CD4-positive, alpha-beta memory T cell (primary cell): ENCODE measurements at places on chromosomes 2 and 18.

DNA sequence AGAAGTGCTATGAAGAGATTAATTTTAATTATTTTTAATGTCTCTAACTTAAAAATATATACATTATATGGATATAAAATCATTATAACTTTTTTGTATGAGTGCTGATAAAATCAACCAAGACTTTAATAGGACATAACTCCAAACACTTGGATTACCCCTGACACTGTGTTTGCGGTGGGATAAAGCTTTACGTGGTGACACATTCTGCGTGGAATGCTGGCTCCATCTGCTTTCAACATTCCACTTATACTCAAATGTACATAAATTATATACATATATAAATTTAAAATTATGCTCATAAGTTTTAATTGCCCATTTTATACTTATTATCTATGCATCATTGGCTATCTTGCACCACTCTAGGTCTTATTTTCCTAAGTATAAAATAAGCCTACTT lies 30.5 kb downstream of the LINC00305 start:
- no peak for DNase-seq

- no peak for DNase-seq
Measured at GRCh38 chr2:205270689-205271088, 411.6 kb upstream of the NRP2 start.

GRCh38 chr2:87401726-87402345 lies 346.1 kb upstream of the PLGLB2 start:
- DNase-seq: no peak

DNA sequence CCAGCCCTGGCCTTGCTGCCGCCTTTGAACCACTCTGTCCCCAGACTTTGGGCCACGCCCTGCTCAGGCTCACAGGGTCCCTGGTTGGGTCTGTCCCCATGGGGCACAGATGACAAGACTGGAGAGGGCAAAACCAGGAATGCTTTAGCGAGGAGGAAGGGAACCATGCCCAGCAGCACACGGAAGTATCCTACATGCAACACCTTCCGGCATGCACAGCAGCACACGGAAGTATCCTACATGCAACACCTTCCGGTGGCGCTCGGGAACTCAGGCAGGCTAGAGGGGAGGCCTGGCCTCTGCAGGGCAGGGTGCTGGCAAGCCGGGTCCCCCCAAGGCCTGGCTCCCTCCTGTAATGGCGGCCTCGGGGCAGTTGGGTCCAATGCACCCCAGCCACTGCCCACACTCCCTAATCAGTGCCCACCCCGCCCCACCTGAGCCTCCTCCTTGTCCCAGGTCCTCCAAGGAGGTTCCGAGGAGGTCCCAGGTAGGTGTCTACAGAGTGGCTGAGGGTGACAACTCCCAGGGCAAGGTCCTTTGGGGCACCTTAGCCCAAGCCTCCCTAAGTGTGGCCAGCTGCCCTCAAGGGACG lies 33.6 kb upstream of the SNED1 start:
- DNase-seq: no peak
